Activated CD4-positive, alpha-beta T cell treated with anti-CD3 and anti-CD28 coated beads, Interleukin-2, amount 50 U/mL, for 24 hours (primary cell): ENCODE measurements at places on chromosomes 2 and 18.

DNA sequence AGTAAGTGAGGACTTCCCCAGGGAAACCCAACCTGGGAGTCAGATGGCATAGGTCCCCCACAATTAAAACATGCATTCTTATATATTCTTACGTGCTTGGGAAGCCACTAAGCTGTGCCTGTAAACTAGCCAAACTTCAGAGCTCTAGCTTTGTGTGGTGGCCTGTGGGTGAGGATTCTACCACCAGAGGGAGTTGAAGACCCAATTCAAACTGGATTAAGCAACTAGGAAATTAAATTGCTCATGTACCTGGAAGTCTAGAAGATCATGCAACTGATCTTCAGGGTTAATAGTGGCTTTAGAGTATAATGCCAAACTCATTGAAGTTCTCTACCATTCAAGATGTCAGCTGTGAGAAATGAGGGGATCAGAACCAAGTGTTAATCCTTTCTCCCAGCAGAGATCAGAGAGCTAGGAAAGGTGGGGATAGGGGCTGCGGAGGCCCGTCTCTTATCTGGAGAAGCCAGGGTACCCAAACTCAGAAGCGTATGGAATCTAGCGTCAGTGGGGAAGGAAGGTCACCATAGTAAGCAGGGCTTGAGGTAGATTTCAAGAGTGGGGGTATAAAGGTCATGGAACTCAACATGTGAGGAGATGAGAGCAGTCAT is 53.2 kb upstream of the CCDC85A start:
- DNase-seq: no peak

- DNase-seq: no peak
Observed at GRCh38 chr2:187617905-187618304, 63.7 kb upstream of the TFPI start.

- no peak for DNase-seq
Observed at GRCh38 chr18:63508596-63508995, 31.8 kb downstream of the SERPINB5 start.

GRCh38 chr18:22385718-22386117 is 32.0 kb downstream of the CTAGE1 start:
- DNase-seq: no peak

DNA sequence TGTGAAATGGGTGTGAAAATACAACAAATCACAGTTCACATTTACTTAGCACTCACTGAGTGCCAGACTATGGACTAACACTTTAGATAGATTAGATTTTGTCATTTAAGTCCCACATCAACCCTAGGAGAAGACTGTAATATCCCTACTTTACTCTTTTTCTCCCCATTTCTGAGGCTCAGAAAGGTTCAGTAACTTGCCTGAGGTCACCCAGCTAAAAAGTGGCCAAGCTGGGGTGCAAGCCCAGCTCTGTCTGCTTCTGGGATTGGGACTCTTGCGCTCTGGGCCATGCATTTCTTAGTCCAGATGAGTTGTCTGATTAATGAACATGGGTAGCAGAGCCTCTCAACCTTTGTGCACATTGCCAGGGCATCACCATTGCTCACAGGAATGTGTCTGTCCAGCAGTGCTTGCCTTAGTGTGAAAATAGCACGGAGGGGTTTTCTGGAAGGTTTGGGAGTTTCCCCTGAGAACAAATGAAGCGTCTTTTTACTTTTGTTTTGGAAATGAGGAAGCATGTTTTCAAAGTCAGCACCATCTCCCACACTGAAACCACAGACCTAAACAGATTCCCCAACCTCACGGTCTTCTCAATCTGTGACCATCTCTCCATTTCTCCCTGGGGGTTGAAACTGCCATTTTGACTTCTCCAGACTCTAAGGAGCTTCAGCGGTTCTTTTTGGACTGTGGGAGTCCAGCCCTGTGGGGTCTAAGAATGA is 31.9 kb downstream of the NRP2 start:
- no peak for DNase-seq

- no peak for DNase-seq
Observed at GRCh38 chr18:69161383-69162028, 239.2 kb upstream of the DOK6 start.

GRCh38 chr18:26022585-26022984 is 67.8 kb downstream of the SS18 start:
- no peak for DNase-seq

DNA sequence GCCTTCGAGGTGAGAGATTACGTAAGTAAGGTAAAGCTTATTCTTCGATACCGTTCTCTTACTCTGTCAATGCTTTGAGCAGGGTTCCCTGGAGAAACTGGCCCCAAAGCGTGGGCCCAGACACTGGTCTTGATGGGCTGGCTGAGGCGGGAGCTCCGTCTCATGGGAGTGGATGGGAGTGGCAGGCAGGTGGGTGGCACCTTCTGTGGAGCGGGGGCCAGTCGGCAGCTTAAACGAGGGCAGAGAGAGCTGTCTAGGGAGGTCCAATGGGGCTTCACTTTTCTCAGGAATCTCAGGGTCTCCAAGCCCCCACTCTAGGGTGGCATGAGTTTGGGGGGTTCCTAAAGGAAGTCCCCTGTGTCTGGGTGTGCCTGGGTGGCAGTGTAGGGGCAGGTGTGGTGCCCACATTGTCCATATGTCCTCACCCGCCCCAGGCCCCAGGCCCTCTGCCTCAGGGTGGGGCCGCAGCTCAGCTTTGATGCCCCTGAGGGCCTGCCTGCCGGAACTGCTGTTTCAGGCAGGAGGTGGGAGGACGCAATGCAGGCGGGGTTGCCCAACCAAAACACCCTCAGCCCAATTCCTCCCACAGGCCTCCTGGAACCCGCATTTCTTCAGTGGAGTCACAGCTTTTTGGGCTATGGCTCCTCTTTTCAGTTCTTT is 32.5 kb upstream of the FOSL2 start:
- no peak for DNase-seq

DNA sequence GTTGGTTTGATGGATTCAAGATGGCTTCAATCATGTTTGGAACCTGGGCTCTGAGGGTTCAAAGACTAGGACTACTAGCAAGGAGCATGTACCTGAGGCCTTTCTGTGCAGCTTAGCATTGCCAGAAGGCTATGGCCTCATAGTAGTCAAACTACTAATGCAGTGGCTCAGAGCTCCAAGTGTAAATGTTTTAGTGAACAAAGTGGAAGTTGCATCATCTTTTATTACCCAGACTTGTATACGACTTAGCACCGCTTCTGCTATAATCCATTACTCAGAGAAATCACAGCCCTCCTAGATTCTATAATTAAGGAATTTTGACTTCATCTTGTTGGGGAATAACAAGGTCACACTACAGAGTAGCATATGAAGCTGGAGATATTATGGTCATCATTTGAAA is 210.5 kb downstream of the ERBB4 start:
- no peak for DNase-seq

DNA sequence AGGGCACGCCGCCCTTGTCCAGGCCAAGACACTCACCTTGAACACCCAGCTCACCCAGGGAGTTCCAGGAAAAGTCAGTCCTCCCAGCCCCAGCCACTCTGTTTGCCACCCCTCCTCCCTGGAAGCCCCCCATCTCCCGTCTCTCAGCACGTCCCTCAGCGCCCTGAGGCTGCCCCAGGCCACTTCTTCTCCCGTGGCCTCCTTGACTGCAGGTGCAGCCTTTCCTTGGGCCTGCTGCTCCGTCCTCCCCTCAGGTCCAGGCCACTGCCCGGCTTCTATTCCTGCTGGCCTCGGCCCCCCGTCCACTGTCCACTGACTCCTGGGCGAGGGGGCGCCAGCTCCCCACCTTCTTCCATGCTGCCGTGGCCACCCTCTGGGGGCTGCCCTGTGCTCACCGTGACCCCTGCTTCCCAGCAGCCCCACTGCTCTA is 239.1 kb downstream of the HDAC4 start:
- DNase-seq: no peak

- no peak for DNase-seq
Observed at GRCh38 chr2:15298770-15299169, 262.4 kb downstream of the NBAS start.

DNA sequence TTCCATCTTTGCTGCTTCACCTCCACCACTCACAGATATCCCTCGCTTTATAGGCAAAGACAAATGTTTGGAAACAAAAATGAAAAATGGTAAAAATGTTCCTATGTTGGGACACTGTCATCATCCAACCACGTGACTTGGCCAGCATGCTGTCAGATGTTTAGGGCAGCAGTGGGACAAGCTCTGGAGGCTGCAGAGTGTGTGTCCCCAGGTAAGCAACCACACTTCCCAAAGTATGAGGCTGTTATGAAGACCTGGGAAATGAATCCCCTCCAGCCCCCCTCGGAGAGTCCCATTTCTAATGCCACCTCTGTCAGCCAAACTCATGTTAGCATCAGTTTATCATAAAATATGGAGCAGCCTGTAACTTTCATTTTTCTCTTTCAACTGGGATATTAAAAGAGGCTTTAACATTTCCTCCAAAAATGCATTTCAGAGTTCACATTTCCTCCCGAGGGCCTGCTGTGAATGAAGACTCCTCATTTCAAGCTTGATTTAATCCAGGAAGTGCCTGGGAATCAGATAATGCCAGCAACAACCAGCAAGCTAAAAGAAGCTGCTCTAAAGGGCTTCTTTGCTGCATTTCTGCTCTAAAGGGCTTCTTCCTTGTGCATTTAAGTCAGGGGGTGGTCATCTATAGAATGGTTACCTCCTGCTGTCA is 66.2 kb downstream of the APOB start:
- no peak for DNase-seq

DNA sequence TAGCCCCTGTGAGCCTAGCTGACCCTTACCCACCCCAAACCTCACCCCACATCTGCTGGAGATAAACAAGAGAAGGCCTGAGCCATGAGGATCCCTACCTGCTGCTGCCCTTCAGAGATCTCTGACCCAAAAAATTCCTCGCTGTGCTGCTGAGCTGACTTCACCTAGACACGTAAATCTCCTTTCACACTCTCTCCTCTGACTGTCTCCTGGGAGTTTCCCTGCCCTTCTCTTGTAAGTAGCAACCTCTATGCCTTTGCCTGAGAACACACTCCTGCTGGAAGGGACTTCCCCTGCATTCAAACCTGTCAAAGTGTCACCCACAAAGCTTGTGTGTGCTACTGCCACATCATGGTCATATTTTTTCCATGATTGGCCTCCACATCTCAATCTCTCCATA is 134.2 kb upstream of the NOL4 start:
- no peak for DNase-seq

- DNase-seq: no peak
Observed at GRCh38 chr18:78645216-78645615, 334.4 kb upstream of the SALL3 start.

GRCh38 chr2:194363878-194364277 is 1293.1 kb upstream of the SLC39A10 start:
- no peak for DNase-seq

- no peak for DNase-seq
Observed at GRCh38 chr2:221546505-221547225, 25.4 kb downstream of the EPHA4 start.

DNA sequence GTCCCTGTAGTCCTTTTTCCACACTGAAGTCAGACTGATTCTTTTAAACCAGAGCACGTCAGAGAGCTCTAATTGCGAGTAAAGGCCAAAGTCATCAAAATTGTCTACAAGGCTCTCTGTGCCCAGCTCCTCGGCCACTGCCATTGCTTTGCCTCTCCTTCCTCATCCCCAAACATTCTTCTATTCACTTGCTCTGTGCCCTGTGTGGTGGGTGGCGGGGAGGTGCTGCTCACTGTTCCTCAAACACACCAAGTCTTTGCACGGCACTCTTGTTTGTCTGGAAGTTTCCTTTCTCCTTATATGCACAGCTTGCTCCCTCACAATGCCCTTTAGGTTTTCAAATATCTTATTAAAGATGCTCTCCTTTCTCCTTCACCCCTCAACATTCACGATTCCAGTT is 100.1 kb upstream of the FSHR start:
- no peak for DNase-seq

GRCh38 chr2:191446910-191447309 is 201.7 kb downstream of the MYO1B start:
- no peak for DNase-seq

DNA sequence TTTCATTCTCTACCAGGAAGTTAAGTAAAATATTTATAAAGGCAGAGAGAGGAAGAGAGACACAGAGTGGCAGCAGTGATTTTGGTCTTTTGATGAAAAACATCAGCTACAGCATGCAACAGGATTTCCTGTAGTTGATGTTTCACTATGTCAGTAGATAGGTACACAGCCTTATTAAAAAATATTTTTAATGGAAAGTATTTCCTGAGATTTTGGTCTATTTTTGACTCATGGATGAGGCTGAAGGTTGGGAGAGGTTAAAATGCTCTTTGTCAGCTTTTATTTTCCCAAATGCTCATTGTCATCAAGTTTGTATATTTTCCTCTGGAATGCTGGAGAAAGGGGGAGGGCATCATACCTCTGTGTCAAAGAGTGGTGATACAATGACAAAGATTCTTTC is 1112.5 kb downstream of the CBLN2 start:
- no peak for DNase-seq

DNA sequence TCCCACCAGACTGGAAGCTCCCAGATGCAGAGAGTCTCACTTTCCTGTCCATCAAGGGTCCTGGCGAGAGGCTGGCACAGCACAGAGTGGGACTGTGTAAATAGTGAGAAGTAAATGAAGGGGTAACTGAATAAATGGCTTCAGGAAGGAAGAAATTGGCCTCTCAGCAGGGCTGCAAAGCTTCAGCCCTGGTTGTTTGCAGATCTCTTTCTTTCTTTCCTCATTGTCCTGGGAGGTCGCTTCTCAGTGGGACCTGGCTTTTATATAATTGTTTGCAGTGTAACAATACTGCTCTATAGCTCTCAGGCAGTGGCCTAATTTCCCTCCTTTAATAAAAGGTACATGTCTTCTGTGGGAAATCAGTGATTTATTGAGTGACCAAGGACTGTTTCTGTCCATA is 74.9 kb upstream of the GPR45 start:
- no peak for DNase-seq

DNA sequence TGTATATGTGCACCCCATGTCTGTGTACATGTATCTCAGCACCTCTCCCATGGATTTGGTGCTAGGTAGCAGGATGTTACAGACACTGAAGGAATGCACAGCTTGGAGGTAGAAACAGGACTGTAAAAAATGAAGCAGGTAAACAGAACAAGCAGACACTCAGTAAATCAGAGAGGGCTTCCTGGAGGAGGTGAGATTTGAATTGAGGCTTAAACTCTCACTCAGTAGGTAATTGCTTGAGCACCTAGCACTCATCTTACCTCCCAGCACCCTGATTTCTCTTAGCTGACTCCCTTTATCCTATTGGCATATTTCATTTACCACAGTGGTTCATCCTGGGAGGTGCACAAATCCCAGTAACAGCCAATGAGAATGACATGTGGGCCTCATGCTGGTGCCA is 537.9 kb upstream of the RAB6C start:
- no peak for DNase-seq

DNA sequence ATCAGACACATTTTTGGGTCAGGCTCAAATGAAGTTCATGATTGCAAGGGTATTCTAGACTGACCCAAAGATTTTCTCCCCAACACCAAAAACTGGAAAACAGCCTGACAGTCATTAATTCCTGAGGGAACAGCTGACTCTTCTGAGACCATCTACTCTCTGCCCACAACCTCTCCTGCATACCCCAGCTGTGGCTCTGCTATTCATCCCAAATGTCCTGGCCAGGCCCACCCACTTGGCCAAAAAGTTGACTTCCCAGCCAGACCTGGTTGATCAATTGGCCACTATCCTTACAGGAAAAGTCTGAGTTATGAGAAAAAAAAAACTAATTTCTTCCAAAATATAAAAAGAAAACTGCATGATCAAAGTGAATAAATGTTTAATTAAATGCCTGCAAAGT is 103.8 kb upstream of the ST3GAL5 start:
- DNase-seq: no peak

- DNase-seq: no peak
Observed at GRCh38 chr2:53636596-53636995, 131.0 kb upstream of the CHAC2 start.
